Tongue (tissue), 3 donors: ENCODE measurements at places on chromosomes 2 and 18. TPM values are rescaled to one million over a fixed set of nuclear protein-coding genes. Genes with fewer than 3 reads are reported as not detected.
A peak's percentile ranks its signal among the peaks of the same experiment; 100 is the strongest.

SNORC gene
- total RNA-seq, result 0.41 TPM

SOWAHC gene
- total RNA-seq, result 23.0 TPM

GRCh38 chr2:33984131-33984530 lies 385.0 kb upstream of the FAM98A start:
- peak; percentile 24 for DNase-seq

EDAR gene
- total RNA-seq, result 0.31 TPM

DNA sequence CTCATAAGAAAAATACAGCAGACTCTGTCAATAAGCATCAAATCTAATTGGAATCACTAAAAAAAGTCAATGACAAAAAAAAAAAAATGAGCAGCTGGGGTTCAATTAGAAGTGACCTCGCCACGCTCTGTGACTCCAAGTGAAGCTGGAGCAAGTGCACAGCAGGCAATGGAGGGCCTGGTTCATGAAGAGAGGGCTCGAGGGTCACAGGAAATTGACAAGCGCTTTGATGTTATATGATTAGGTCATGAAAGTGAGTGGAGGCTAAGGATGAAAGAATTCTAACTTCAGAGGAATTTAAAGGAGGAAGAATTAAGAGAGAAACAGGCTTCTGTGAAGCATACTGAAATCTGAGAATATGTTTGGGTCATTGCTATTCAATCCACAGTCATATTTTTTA lies 85.4 kb upstream of the TMEM18 start:
- DNase-seq, result no peak

SERPINB11 gene
- 1.0 TPM for total RNA-seq

KYNU gene
- total RNA-seq, result 0.62 TPM

DNA sequence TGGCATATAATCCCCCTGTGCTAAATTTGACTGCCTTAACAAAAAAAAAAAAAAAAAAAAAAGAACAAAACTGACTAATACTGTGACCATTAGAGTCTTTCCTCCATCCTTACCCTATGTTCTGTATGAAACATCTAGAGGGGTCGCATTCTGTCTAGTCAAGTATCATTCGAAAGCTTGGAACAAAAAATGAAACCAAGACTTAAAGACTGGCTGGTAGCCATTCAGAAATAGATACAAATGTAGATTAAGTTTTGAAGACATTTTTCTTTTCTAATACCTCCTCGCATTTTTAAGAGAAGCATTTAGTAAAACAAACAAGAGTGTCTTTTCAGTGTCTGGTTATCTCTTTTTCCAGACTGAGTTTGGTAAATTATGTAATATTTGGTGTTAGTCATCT lies 66.7 kb downstream of the SPATS2L start:
- no peak for DNase-seq

RFTN2 gene
- 20.4 TPM for total RNA-seq

DNA sequence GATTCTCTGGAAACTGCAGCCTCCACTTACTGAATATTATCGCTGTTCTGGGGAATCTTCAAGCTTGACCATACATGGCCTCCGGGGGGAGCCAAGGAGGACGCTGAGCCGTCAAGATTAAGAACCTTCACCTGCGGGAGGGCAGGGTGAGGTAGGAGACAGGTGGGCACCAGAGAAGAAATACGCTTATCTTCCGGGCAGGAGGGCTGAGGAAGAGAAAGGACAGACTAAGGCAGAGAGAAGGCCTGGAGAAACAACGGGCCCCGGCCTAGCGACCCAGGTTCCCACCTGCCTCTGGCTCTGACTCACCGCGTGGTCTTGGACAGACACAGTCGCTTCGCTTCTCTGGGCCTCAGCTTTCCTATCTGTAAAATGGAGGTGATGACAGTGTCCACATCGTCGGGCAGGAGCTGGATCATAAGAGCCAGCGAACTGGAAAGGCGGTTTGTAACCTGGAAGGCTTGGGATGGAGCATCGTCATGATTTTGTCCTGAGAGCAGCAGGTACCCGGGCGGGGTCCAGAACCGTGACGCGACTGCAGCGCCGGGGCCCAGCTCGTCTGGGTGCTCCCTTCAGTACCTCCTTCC lies 659 bp downstream of the ZNF142 start:
- peak; percentile 17 for DNase-seq

GRCh38 chr2:167471332-167471731 lies 583.1 kb downstream of the XIRP2 start:
- no peak for DNase-seq

DNA sequence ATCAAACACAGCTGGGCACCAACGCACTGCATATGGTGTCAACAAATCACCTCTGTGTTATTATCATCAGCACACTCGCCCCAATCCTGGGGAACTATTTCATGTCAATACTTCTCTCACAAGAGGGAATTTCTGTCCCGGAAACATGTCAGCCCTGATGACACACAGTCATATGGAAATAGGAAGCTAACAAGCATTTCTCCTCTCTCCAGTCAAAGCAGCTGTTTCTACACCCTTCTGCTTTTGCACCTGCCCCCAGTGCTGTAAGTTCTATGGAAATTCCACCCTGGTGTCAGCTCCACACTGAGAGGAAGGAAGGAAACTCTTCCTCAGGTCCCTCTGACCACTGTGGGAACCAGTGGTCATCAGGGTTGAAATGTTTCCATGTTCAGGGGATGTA lies 447.6 kb upstream of the ID2 start:
- DNase-seq, result no peak

- peak; percentile 72 for DNase-seq
Observed at GRCh38 chr18:52339891-52340371, at the start of gene DCC. TSS of gene DCC (plus strand) at chr18:52340197. CDS start at chr18:52340788, 591 bp downstream.

ACMSD gene
- total RNA-seq, result not detected

DNA sequence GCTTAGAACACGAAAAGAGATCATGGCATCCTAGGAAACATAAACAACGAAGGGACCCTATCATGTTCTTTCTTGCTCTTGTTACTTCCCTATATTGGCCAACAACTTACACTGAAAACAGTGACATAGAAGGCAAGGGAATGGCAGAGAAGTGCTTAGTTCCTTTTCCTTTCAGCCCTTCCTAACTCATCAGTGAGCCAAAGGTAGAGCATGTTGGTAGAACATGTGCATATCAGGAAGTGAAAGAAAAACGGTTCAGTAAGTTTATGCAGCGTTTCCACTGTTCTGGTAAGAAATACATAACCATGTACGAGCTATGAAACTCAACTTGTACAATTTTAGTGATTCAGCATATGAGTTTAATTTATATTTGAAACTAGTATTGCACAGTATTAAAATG lies 21.7 kb downstream of the AKAIN1 start:
- DNase-seq, result no peak

GRCh38 chr2:45841752-45842407 lies 190.4 kb downstream of the PRKCE start:
- no peak for DNase-seq

IL1RN gene
- 44.7 TPM for total RNA-seq

- DNase-seq, result peak; percentile 56
Observed at GRCh38 chr2:9690252-9690651, 59.5 kb upstream of the YWHAQ start.

GRCh38 chr18:7728297-7728696 lies 161.2 kb downstream of the PTPRM start:
- DNase-seq, result no peak

- DNase-seq, result no peak
Observed at GRCh38 chr2:97695744-97696143, 17.6 kb upstream of the ZAP70 start.

GRCh38 chr2:107419191-107419590 lies 407.5 kb upstream of the RGPD4 start:
- DNase-seq, result no peak

HOXD13 gene
- not detected for total RNA-seq

DNA sequence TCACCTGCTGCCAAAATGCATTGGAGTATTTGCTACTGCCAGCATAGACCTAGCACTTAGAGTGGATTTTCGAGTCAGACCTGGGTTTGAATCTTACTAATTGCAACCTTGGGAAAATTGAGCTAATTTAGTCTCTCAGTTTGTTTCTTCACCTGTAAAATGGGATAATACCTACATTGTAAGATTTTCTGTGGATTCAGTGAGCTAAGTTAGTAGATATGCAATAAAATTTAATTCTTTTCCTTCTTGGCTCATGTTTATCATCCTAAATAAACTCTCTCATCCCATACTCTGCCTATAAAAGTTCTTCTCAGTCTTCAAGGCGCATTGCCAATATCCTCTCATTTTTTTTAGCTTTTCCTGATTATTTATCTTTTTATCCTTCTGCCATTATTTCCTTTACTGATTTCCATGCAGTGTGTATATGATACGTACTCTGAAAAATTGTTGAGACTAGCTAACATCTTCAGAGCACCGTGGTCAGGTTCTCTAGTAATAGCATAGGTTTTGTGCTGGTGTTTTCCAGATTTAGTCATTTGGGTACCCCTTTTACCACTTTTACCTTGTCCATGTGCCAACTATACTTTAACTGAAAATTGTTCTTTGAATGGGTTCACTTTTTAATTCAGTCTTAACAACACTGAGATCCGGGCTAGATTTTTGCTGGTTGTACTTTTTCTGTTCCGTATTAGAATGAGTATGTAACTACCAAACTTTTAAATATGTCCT lies 7.3 kb downstream of the CEP192 start:
- DNase-seq, result no peak

DNA sequence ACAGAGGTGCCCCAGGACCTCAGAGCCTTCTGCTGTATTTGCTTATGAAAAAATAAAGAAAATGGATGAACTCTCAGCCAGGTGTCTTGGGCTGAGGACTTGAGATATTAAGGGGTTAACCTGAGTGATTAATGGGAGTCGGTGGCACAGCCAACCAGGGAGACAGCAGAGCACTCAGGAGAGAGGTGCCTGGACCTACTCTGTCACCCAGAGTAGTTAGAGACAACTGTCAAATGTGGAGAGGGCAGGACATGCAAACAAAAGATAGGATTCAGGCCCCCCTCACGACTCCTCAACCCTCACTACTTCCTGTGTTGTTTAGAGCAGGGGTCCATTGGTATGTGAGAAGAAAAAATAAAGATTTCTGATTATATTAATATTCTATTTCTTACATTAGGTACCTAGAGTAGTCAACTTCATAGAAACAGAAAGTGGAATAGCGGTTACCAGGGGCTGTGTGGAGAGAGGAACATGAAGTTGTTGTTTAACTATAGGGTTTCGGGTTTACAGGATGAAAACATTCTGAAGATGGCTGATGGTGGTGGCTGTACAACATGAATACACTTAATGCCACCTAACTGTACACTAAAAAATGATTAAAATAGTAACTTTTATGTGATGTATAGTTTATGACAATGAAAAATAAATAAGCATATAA lies 28.6 kb upstream of the CETN1 start:
- DNase-seq, result no peak

TRMT61B gene
- 11.6 TPM for total RNA-seq
